T follicular helper cell (primary cell): ENCODE measurements at places on chromosomes 3 and 15.
A peak's percentile ranks its signal among the peaks of the same experiment; 100 is the strongest.

DNA sequence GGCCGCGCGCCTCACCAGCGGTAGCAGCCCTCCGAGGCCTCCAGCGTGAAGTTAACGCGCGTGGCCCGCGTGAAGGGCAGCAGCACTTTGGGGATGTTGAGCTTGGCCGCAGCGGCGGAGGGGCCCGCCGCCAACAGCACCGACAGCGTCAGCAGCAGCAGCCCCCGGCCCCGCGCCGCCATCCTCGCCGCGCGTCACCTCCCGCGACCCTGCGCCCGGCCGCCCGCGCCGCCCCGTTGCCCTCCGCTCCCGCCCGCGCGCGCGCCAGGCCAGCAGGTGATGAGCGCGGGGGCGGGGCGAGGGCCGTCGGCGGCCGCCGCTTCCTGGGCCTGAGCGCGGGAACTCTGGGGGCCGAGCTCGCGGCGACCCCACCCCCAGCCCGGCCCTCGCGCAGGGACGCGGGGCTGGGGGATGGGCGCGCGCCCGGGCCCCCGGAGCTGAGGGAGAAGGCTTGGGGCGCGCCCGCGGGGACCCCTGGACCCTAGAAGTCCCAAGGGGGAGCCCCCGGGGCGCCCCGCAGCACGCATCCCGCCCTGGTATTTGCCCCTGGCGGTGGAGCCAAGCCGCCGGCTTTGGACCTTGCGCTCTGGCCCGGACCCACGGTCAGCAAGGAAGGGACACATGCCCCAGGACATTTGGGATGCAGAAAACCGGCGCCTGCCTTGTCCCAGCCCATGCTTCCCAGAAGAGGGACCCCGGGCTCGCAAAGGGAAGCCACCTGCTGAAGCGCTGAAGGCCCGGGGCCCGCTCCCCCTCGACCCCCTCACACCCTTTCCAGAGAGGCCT lies at the start of gene NUP210:
TSS of gene NUP210 (minus strand) at position 278 of the 786 bp plus-strand sequence. CDS start at position 182, 96 bp downstream.
- DNase-seq, result peak; percentile 19

GRCh38 chr3:174028673-174029072 lies 631.1 kb downstream of the NLGN1 start:
- no peak for DNase-seq

DNA sequence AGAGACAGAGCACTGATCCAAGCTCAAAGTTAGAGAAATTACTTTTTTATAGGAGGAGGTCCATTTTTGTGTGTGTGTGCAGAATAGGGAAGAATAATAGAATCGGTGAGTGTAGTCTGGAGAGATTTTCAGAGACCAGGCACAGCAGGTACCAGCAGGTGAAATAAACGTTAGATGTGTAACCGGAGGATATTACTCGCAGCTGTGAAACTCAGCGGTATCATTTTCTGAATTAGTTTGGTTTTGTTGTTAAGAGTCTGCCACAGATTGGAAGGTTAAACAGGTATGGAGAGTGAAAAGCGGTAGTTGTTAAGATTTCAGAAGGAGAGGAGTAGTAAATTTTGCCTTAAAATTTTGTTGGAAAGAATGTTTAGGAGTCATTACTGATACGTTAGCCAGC lies 69.9 kb downstream of the RGMA start:
- DNase-seq, result no peak

- no peak for DNase-seq
These were observed 109.5 kb downstream of the SSR3 start for GRCh38 chr3:156445117-156446090.

DNA sequence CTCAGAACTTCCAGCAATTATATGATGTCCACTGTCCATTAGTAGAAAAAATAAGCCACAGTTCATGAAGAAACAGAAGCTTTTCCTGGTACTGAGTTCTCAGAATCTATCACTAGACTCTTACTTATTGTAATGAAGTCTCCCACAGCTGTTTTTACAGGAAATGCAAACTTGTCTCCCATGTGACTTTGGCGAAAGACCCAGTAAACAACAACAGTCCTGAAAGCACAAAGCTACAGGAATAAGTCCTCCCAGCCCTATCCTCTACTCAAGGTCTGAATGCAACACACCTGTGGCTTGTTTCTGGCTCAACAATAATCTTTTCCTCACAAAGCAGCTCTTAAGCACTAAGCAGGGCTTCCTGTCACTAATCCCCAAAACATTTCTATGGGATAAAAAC lies 55.9 kb downstream of the EOMES start:
- no peak for DNase-seq

GRCh38 chr15:67411486-67411885 lies 109.4 kb upstream of the C15orf61 start:
- DNase-seq, result no peak

DNA sequence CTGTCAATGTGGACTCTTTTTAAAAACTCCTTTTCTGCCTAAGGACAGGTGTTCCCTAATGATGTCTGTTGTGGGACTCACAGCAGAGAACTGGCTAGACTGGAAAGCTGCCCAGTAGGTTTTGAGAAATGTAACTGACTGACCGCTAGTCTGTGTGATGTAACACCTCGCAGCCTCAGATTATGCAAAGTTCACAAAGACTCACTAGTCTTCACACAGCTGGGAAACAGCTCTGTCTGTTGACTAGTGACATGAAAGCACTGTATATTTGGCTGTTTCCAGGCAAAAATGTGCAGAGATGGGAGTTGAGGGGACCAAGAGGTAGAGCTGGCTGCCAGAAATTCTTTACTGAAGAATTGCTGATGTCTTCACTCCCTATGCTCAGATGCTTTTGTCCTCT lies 10.3 kb downstream of the PDZRN3 start:
- DNase-seq, result no peak

- no peak for DNase-seq
These were observed 49.4 kb downstream of the GTF2E1 start for GRCh38 chr3:120791913-120792312.

- no peak for DNase-seq
These were observed 28.5 kb upstream of the CFAP161 start for GRCh38 chr15:81105545-81105944.

DNA sequence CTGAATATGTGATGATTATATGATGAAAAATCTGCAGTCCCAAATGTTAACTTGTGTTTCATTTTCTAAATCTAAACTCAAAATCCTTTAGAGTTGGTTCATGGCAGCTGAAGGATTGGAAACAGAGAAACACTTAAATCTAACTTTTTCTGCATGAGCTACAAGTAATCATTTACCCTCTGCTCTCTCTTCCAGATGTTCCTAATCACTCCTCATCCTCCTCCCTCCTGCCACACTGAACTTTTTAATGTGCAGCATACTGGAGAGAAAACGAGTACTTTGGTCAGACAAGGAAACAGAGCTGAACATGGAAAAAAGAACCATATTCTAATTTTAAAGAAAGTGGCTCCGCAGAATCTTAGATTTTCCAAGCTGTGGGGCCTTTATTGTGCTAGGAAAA lies 321.2 kb upstream of the COL8A1 start:
- DNase-seq, result no peak

GRCh38 chr3:194952841-194953241 lies 267.2 kb downstream of the FAM43A start:
- DNase-seq, result no peak

- no peak for DNase-seq
These were observed 91.3 kb upstream of the UBE2E2 start for GRCh38 chr3:23111797-23112196.

DNA sequence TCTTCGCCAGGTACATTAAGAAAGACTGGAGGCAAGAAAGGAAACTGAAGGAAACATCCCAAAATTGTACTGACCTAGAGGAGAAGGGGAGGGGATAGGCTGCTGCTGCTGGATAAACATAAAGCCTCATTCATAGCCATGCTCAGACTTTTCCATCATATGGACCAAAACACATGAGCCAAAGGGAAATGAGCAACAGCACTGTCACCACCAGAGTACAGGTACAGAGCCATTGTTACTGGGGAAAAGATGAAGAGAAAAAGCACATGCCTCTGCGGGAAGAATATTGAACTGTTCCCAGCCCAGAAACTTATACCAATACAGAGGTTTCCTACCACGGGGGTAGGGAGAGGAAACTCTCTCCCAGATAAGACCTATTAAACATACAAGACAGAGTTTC lies 861.9 kb downstream of the NTRK3 start:
- no peak for DNase-seq

- DNase-seq, result no peak
These were observed 14.4 kb upstream of the CLDN1 start for GRCh38 chr3:190336516-190337189.

- no peak for DNase-seq
These were observed 408.9 kb upstream of the THBS1 start for GRCh38 chr15:39171944-39172368.

DNA sequence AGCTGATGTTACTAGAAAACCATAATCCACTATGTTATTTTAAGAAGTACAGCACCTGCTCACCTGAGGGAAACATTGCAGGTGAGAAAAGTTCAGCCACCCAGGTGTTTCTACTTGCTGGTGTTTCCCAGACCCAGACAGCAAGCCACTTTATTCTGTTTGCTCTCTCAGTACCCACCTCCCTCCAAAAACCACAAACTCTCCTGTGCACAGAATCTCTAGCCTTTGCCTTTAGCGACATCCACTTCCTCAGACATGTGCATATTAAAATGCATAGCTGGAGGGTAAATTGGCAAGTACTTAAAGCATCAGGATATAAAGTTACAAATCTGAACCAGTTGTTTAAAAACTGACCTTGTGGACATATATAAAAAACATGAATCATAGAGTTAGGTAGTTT lies 36.7 kb downstream of the VGLL3 start:
- DNase-seq, result no peak

- DNase-seq, result no peak
These were observed 173.9 kb upstream of the ADAMTS9 start for GRCh38 chr3:64861684-64862083.

- DNase-seq, result no peak
These were observed 12.9 kb upstream of the CPNE9 start for GRCh38 chr3:9690451-9691450.

- no peak for DNase-seq
These were observed 78.8 kb downstream of the BFSP2 start for GRCh38 chr3:133478624-133479023.

DNA sequence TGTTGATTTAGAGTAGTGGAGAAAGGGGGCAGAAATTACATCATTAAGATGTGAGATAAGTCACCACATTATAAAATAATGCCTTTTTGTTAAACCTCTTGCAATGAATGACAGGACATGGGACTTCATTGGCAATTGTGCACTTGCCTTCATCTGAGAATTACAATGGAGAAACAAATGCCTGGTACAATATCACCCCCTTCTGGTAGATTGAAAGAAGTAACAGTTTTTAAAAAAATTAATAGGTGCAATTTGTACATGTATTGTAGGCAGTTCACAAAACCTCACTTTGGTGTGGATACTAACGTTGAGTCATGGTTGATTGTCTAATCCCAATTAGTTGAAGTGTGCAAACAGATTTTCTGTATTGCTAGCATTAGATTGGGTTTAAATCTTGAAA lies 4.6 kb upstream of the P2RY14 start:
- DNase-seq, result no peak

DNA sequence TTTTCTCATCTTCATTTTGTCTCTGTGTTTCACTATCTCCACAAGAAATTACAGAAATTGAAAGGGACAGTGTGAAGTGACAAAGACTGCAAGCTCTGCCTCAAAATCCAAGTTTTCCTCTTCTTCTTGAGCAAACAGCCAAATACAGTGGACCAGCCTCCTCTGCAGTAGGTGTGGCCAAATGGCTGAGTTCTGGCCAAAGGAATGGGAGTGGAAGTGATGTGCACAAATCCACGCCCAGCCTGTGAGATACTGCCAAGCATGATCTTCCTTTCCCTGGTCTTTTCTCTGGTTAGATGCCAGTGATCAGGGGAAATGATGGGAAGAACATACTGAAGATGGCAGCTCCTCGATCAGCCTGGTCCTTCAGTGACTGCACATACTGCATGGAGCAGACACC lies 111.0 kb upstream of the CPNE4 start:
- DNase-seq, result no peak

- no peak for DNase-seq
These were observed 134.4 kb downstream of the CACNA1D start for GRCh38 chr3:53628536-53629401.

GRCh38 chr15:69107025-69107620 lies 53.3 kb upstream of the GLCE start:
- no peak for DNase-seq

- DNase-seq, result no peak
These were observed 456.6 kb downstream of the SHQ1 start for GRCh38 chr3:72391659-72392058.

GRCh38 chr15:74400313-74400860 lies 32.9 kb upstream of the CYP11A1 start:
- no peak for DNase-seq

DNA sequence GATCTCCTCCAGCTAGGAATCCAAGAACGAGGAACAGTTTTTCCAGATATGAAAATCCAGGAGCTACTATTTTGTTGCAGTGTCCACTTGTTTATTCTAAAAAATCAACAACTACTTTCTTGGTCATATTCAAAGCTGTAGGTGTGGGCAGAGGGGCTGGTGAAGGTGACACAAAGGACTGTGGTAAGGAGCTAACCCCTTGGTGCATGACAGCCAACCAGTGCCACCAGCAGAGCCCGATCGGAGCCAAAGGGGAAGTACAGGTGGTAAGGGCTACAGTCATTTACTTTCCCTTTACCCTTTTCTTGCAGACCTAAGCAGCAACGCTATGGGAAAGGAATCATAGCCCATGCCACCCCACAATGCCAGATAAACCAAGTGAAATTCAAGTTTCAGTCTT lies 30.7 kb downstream of the PLA1A start:
- DNase-seq, result no peak

DNA sequence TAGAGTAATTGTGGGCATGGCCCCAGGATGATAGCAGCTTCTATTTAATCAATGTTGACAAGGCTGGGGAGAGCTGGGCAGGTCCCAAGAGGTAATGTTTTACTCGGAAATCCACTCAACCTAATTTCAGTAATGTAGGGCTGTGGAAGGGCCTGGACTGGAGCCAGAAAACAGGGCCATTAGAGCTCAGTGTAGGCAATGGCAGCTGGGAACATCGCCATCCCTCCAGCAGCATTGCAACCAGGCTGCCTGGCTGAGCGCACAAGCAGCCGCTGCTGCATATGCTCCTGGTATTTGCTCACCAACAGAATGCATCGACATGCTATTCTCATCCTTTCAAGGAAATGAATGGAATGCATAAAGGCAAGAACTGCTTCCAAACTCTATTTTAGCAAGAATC lies 90.0 kb downstream of the GAP43 start:
- no peak for DNase-seq

- no peak for DNase-seq
These were observed 82.2 kb downstream of the SRGAP3 start for GRCh38 chr3:9167222-9167621.

DNA sequence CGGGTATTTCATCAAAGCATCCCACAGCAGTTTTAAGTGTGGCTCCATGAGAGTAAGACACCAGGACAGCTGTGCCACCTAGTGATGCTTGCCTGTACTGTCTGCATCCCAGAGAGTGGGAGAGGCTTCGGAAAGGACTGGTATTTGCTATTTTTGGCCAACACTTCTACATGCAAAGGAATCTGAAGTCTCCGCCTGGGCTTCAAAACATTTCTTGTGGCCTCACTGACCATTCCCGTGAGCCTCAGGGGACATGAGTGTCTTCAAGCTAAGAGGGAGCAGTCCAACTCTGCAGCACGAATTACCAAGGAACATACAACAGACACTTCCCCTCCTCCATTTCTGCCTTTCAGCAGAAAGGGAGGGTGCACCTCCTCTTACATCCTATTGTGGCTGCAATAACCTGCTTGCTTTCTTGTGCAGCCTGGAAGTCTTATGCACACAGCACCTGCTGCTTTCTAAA lies 177.5 kb downstream of the RORA start:
- no peak for DNase-seq

GRCh38 chr15:95024351-95024750 lies 793.0 kb downstream of the MCTP2 start:
- no peak for DNase-seq

- DNase-seq, result no peak
These were observed 43.0 kb upstream of the NTRK3 start for GRCh38 chr15:88299497-88299896.
